ENCODE measurements at places on chromosomes 2 and 18.

- DNase-seq: no peak
Measured at GRCh38 chr2:80579756-80580155, 275.2 kb upstream of the LRRTM1 start.

GRCh38 chr2:59217360-59217759, 976.2 kb upstream of the FANCL start:
- DNase-seq: no peak

DNA sequence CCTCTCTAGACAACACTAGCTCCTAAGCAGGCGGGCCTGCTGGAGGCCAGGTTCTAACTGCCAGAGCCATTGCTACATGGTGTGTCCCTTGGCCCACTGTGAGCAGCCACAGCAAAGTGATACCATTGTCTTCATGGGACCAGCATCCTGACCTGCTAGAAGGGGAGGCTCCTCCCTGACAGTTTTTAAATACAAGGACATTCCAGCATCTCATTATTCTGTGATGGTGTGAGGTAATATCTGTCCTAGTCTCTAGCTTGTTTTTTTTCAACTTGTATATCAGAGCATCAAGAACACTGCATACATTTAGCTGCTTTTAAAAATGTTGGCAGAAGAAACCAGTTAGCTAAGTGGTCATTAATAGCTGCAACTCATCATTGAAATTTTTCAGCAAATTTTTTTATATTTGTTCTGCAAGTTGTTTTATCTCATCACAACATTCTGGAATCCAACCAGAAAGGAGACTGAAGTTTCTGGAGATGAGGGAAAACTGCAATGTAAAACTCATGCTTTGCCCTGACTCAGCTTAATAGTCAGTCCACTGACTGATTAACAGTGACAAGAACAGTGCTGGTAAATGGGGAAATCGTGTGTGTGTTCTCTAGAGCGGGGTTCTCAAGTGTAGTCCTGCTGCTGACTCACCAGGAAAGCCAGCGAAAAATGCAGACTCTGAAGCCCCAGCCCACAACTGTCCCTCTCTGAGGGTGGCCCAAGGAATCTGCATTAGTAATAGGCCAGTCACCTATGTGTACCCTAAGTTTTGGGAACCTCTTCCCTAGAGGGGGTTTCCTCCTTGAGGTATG, 17.8 kb downstream of the MAPRE3 start:
- no peak for DNase-seq

- no peak for DNase-seq
Measured at GRCh38 chr2:237859533-237860272, at the start of gene RAMP1. TSS of gene RAMP1 (plus strand) at chr2:237859623. CDS start at chr2:237859676, 53 bp downstream.

DNA sequence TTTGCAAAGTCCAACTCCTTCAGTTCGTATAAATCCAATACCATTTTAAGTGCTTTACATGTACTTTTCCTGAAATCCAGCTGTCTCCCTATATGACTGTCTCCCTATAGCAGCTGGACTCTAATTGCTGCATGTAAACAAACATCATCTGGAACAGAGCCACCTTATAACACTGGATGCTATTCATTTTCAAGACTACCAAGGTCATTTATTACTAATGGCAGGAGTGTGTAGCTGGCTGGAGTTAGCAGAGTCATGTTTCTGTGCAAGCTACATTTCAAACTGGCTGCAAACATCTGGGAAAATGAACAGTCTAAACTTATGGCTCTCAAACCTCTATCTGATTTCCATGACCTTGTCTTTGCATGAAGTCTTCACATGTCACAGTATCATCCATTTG, 575.2 kb downstream of the PIK3C3 start:
- DNase-seq: no peak

- DNase-seq: no peak
Measured at GRCh38 chr2:231781798-231782726, 980 bp upstream of the PDE6D start.

- DNase-seq: no peak
Measured at GRCh38 chr2:33153008-33153407, 206.3 kb downstream of the LTBP1 start.

DNA sequence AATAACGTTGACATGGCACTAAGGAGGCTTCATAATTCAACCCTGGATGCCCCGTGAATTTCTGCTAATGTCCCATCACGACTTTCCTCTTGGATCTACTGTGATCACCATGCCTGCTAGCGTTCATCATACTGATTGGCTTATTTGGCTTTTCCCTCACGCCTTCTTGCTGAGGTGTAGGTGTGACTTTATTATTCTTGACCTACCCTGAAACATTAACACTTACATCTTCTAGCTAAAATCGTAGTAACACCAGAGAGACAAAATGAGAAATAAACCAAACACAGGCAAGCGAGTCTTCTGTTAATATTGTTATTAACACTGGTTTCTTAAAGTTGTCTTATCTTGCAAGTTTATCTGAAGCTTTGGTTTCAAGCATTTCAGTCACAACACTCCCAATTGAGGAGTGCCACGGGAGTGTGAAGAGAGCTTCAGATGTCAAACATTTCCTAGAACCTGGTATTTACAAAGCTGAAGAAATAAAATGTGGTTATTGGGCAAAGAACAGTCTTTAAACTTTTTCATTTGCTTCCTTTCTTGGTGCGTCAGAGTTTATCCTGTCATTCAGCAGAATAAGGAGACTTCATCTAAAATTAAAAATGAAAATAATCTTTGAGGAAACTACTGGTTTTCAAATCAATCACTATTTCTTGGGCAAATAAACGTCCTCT, 15.4 kb upstream of the STAT1 start:
- no peak for DNase-seq

- DNase-seq: no peak
Measured at GRCh38 chr2:203533676-203534591, 1.2 kb downstream of the RAPH1 start.

DNA sequence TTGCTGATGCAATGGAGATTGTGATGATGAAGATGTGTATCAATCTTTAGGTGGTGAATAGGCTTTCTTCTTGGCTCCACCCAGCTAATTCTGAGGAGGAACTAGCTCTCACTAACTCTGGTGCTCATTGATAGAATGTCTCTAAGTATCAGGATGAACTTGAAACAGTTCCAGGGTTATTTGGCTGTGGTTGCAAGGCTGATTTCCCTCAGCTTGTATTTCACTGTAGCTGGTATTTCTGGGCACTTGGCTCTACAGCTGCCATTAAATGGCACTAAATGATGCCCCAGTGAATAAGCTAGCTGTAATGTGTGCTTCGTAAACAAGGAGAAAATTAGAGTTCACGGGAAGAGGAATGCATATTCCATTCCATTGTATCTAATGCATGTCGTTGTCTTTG, 241.2 kb downstream of the RPIA start:
- no peak for DNase-seq

- DNase-seq: no peak
Measured at GRCh38 chr2:138490673-138491494, 10.7 kb upstream of the SPOPL start.

DNA sequence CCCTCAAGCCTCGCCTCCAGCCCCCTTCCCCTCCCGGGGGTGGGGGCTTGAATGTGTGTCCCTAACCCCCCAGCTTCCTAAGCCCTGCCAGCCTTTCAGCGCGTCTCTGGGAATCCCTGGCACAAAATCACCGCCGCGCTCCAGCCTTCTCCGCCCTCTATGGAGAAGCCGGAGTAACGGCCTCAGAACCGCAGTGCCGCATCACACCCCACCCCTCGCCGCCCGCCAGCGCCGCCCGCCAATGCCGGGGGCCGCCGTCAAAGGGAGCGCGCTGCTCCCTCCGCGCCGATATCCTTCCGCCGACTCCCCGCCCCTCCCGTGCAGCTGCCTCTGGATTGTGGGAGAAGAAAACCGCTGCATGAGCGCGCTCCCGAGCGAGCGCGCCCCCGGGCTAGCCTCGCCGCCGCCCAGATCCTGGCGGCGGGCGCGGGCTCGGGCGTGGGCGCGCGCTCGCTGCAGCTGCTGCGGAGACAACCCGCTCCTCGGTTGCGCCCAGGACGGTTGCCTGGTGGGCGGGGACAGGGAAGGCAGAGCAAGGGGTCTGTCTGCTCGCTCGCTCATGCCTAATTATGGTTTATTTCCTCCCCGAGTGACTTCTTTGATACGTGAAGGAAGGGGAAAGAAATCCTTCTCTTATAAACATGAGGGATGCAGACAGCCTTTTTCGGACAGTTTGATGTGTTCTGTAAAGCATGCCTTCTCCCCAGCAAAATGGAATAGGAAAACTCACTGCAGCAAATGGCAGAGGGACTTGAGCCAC, at the start of gene CCDC88A:
CCDC88A (minus strand) TSS at position 178 of the 760 bp plus-strand sequence. CDS start 777 bp downstream, outside the sequence.
- DNase-seq: peak; percentile 65

GRCh38 chr18:7626922-7627440, 59.9 kb downstream of the PTPRM start:
- no peak for DNase-seq

GRCh38 chr18:8930990-8931616, 171.4 kb upstream of the NDUFV2 start:
- no peak for DNase-seq

- no peak for DNase-seq
Measured at GRCh38 chr2:102126169-102126568, 16.4 kb upstream of the IL1R1 start.

DNA sequence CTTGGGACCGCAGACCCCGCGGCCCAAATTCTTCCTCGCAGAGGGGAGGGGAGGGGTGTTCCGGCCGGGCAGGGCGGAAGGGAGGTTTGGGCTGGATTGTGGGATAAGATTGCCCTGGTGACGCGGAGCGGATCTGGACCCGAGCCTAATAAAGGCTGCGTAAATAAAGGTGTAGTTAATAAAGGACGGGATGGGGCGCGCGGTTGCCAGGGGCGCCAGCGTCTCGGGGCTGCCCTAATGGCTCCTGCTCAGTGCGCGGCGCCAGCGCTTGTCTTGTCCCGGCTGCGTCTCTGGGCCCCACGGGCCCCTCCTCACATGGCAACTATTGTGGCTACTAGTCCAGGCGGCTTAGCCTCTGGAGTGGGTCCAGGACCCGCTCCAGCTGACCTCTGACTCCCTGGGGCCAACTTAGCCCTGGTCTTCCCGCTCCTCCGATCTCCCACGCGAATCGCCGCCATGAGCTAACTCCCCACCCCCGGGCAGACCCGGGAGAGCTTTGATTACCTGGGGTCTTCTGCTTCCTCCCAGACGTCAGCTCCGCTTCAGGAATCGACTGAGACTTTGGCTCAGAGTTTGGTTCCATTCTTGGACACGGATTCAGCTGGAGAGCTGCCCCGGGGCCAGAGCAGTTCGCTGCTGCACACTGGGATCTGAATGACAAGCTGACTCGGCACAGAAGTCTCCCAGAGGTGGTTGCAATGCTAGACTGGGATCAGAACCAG, 36.5 kb downstream of the SLC25A52 start:
- no peak for DNase-seq

- no peak for DNase-seq
Measured at GRCh38 chr18:45103319-45104048, 422.8 kb downstream of the SETBP1 start.

- DNase-seq: no peak
Measured at GRCh38 chr2:170157025-170157684, 20.8 kb upstream of the MYO3B start.

GRCh38 chr2:19667536-19667949, 234.2 kb downstream of the TTC32 start:
- no peak for DNase-seq

GRCh38 chr2:240442891-240443715, 7.6 kb downstream of the GPC1 start:
- DNase-seq: no peak

- no peak for DNase-seq
Measured at GRCh38 chr2:106187273-106187891, 6.7 kb downstream of the UXS1 start.

GRCh38 chr2:32553829-32554432, 73.9 kb upstream of the TTC27 start:
- no peak for DNase-seq

DNA sequence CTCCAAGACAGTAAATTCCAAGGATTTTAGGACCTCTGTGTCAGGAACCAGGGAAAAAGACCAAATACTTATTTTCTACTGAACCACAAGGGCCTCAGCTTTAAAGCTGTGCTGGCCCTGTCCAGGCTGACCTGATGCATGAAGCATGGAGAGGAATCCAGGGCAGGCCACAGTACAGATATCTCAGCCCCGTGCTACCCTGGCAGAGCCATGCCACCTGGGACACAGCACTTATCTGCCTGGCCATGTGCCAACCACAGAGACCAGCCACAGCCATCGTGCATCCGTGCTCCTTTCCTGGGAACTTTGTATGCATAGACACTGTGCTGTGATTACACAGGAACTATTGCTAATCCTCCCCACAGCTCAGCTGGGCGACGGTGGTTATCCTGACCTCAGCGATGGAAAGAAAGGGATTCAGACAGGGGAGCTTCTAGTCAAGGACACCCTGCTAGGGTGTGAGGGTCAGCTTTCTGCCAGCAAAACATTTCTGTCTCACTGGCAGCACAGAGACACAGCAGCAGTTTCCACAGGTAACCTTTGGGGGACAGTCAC, 687.4 kb upstream of the ID2 start:
- no peak for DNase-seq

- no peak for DNase-seq
Measured at GRCh38 chr2:222058819-222059445, 239.9 kb downstream of the PAX3 start.

- no peak for DNase-seq
Measured at GRCh38 chr2:170143045-170143717, 34.8 kb upstream of the MYO3B start.

- DNase-seq: no peak
Measured at GRCh38 chr18:25349131-25349925, 2.6 kb downstream of the ZNF521 start.

GRCh38 chr2:62817995-62818713, 112.6 kb downstream of the EHBP1 start:
- DNase-seq: no peak

- DNase-seq: no peak
Measured at GRCh38 chr18:65610939-65611338, 139.9 kb upstream of the CDH7 start.

DNA sequence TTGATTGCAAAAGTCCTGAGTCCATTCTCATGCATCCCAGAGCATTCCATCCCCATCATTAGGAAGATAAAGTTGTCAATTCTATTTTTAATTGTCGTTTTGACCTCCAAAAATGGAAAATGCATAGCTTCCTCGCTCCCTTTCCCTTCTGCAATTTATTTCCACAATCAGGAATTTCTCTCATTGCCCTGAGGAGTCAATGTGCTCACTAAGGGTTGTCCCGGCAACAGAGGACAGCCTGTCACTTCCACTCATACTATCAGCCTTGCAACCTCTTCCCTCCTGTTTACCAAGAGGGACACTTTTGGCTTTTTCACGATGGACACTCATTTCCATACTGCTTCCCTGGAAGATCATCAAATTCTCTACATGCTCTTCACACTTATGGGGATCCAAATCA, 164.8 kb downstream of the MYO5B start:
- no peak for DNase-seq

- no peak for DNase-seq
Measured at GRCh38 chr2:161847910-161848309, 223.7 kb downstream of the SLC4A10 start.

DNA sequence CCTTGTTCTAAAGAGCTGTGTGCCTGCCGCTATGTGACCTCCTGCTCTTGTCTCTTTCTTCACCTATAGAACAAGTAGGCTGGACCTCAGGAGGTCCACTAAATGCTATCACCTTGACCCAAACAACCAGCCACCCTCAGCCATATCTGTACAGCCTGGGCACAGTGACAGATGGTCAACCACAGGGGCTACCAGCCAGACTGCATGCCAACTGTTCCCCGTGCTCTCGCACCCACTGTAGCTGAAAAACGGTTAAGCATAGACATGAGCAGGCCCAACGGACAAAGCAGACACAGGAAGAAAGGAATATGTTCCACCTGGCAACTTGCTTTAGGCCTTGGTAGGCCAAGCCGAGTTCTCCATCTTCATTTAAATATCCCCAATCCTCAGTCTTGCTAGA, 43.2 kb upstream of the ACAA2 start:
- no peak for DNase-seq

All from stimulated activated CD8-positive, alpha-beta memory T cell treated with anti-CD3 and anti-CD28 coated beads, Interleukin-2, amount 100 ng/mL, for 1 hour (primary cell).